ENCODE measurements at places on chromosomes 16 and 17.

GRCh38 chr17:32267690-32268205 lies 2.1 kb downstream of the RHBDL3 start:
- DNase-seq, result peak; percentile 27

DNA sequence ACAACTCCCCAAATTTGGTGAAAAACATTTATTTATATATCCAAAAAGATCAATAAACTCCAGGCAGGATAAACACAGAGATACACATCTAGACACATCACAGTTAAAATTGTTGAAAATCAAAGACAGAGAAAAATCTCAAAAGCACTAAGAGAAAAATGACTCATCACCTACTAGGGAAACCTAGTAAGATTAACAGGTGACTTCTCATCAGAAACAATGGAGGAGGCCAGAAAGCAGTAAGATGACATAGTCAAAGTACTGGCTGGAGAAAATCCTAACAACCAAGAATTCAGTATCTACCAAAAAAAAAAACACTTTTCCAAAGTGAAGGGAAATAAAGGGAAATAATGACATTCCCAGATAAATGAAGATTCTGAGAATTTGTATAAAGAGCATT lies 33.8 kb downstream of the ULK2 start:
- DNase-seq, result no peak

- DNase-seq, result no peak
Measured at GRCh38 chr16:68400083-68400923, 48.0 kb downstream of the SMPD3 start.

- DNase-seq, result no peak
Measured at GRCh38 chr16:33877-34647, 19.3 kb downstream of the POLR3K start.

DNA sequence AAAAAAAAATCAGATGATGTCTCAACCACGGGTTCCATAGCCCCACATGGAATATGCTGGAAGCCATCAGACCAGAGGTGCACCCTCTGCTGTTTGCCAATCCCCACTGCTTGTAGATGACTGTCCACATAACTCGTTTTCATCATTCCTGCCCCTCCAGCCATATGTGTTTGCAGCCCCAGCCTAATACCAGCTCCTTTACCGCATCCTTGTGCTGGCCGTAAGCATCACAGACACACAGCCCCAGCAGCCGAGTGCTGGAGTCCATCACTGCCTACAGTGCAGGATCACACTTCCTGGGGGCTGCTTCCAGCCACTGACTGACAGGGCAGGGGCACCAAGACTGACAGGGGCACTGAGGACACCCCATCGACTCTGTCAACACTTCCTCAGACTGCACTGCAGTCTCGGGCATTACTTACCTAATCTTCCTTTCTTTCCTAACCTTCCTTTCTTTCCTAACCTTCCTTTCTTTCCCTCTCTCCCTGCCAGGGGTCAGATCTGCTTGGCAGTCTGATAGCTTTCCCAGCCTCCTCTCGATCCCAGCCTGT lies 5.0 kb downstream of the RCVRN start:
- no peak for DNase-seq

DNA sequence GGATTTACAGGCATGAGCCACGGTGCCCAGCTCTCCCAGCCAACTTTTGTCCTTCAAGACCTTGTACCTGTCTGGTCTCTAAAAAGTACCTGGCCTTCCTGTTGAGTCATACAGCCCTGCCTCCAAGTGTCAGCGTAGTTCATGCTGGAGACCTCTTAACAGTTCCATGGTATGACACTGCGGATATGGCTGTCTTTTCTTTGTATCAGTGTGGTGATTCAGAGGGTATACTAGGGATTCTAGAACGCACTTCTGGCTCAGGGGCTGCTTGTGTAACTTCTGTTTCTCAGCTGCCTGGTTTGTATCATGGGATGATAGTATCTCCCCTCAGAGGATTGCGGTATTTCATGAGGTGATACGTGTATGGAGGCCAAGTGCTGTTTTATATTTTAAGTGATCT lies 2.0 kb upstream of the TMEM11 start:
- no peak for DNase-seq

DNA sequence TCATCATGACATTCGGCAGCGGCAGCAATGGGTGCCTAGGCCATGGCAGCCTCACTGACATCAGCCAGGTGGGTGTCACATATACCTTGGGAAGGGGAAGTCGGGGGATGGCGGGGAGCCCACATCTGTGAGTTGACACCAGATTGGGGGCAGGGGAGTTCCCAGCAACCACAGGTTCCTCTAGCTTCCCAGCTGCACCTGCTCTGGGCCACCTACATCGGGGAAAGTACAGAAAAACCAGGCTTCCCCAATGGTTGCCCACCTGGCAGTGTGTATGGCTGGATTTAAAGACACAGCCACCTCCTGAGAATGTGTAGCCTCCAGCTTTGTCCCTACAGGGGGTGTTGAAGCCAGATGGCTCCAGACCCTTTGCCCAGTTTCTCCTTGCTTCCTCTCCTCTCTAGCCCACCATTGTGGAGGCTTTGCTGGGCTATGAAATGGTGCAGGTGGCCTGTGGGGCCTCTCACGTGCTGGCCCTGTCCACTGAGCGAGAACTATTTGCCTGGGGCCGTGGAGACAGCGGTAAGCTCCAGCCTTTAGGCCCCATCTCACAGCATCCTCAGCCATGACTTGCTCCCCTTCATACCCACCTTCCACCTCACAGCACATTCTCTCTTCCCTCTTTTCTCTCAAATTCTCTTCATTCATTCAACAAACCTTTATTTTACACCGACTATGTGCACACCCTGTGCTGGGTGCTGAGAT lies 5.0 kb upstream of the TRAF4 start:
- no peak for DNase-seq

- DNase-seq, result no peak
Measured at GRCh38 chr17:44363613-44364159, at the start of gene FAM171A2. TSS of gene FAM171A2 (minus strand) at chr17:44363853. CDS start at chr17:44363714, 139 bp downstream.

- no peak for DNase-seq
Measured at GRCh38 chr16:67964477-67965131, 3.8 kb downstream of the SLC12A4 start.
